ENCODE measurements at places on chromosomes 2 and 18.

DNA sequence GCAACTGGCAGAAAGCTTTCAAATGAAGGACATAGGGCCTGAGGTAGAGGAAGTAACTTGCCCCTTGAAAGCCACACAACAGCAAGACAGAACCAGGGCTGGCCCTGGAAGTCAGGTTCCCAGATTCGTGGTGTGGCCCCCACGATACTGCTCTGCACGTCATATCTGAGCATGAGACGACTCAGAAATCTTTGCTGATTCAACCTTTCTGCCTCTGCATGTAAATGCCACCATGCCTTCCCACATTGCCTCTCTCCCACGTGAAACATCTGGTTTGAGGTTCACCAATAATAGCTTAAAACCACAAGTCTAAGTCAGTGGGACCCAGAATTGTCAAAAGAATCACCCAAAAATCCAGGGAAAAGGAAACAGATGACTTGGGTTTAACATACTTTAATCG lies 214.0 kb upstream of the TRIB2 start:
- no peak for DNase-seq

DNA sequence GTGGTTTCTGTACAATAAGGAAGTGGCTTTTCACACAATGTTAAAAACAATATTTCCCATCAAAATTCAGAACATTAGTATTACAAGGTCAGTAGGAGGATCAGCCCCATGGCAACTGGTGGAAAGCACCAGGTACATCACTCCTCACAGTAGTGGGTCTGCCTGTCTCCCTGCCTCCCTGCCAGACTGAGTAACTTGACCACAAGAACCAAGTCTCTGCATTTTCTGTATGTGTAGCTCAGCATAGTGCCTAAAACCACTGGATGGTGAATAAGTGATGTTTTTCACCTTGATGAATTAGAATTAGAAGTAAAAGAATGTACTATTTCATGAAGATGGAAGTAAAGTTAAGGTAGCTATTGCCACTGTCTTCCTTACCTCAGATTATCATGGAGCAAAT lies 4.1 kb upstream of the WDR7 start:
- no peak for DNase-seq

GRCh38 chr2:166957686-166958085 lies 69.4 kb downstream of the XIRP2 start:
- DNase-seq = no peak

- DNase-seq = no peak
Measured at GRCh38 chr18:21406116-21406515, 164.1 kb downstream of the GREB1L start.

DNA sequence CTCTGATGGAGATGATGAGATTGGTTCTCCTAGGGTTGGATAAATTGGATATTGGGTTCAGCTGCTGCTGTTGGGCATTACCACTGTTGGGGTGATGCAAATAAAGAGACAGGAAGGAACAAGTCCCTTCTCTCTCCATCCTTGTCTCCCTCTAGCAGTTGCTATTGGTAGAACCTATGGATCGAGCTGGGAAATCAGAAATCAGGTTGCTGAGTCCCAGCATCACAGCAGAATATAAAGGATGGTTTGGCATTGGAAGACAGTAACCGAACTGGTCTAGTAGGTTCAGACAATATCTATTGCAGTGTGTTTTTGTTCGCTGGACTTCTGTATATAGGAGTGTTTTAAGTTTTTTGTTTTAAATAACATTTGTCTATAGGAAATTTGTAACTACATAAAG lies 8.1 kb downstream of the WDR43 start:
- no peak for DNase-seq

- DNase-seq = no peak
Measured at GRCh38 chr2:33425161-33425560, 51.3 kb upstream of the RASGRP3 start.

DNA sequence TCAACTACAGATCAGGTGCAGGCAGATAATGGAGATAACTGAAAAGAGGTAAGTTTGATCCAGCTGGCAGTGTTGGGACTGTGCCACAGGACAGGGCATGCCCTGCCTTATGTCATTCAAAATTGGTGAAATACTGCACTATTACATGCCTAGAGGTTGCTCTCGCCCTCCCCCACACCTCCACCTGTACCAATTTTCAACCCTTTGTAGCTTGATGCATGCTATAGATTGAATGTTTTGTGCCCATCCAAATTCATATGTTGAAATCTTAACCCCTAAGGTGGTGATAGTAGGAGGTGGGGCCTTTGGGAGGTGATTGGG lies 72.1 kb upstream of the LYPD6B start:
- no peak for DNase-seq

DNA sequence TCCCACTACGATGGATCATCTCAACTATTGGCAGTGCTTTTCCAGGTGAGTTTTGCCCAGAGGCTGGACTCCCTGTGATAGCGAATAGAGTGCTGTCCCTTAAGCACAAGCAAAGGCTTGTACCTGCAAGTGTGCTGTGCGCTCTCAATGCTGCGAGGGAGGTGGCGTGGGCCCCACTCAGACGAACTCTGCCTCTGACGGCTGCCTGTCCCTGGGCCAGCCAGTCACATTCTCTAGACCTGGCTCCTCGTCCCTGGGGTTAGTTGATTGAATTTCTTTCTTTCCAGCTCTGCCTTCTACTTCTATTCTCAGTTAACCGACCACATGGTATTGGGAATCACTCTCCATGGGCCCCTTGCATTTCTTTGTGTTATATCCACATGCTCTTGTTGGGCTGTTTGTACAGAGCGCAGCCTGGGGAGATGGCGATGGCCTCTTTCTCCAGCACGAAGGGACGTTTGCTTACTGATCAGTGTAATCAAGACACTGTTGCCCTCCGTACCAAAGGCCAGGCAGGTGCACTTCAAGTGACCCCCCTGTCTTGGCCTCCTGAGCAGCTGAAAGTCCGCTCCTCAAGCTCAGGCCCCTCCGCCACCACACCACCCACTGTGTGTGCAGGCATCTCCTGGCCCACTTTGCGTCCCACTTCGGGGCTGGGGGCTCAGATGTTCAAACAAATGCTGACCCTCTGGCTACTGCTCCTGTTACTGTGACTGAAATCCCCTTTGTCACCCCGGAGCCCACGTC lies 151.3 kb downstream of the ZNF236 start:
- DNase-seq = no peak

DNA sequence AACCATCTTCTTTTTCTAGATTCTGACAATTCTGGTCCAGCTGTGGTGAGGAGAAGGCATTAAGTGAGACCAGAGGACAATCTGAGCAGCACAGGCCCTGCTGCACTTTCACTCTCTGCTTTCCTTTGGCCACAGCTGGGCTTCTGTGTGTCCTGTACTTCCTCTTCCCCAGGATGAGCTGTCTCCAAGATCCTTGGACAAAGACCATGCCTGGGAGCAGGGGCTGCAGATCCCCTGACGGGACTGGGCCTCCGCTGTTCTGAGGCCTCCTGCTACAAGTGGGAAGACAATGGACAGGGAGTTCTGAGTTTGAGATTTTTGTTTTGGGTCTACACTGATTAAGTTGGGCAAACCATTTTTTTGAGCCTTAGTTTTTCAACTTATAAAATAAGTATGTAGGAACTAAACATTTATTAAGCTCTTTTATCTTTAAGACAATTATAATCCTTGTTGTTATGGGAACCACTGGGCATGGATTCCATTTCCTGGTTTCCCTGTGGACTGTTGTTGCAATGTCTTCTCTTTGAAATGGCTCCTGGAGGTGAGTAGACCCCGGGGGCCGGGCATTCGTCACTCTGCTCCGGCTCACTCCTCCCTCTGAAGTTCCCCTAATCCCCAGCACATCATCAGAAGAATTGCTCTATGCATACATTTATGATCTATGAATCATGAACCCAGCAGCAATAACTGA lies 266.6 kb downstream of the ACTR3 start:
- DNase-seq = no peak

DNA sequence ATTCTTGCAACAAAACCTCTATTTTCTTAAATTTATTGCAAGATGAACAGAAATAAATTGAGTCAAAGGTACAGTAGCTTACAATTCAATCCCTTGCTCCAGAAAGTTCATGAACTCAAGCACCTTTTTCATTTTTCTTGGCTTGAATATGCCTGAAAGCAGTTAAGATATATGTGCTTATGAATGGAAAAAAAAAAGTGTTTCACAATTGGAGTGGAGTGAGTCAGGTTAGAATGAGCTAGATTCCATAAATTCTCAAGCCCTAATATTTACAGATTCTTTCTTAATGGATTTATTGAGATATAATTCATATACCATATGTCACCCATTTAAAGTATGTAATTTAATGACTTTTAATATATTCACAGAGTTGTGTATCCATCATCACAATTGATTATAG lies 39.6 kb upstream of the NEMP2 start:
- no peak for DNase-seq

GRCh38 chr2:34003795-34004194 lies 404.7 kb upstream of the FAM98A start:
- DNase-seq = no peak

- DNase-seq = no peak
Measured at GRCh38 chr2:80700961-80701360, 396.4 kb upstream of the LRRTM1 start.

DNA sequence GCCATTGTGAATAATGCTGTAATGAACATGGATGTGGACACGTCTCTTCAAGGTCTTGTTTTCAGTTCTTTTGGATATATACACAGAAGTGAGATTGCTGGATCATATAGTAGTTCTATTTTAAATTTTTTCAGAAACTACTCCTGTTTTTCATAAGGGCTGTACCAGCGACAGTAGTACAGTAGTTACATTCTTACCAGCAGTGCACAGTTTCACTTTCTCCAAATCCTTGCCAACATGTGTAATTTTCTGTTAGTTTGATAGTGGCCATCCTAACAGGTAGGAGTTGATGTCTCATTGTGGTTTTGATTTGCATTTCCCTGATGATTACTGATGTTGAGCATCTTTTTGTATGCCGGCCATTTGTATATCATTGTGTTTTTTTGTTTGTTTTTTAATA lies 81.7 kb downstream of the EPC2 start:
- no peak for DNase-seq

GRCh38 chr2:53473236-53473635 lies 294.4 kb upstream of the CHAC2 start:
- DNase-seq = no peak

- no peak for DNase-seq
Measured at GRCh38 chr2:163601377-163601776, 134.4 kb downstream of the FIGN start.

GRCh38 chr2:126700677-126701076 lies 44.7 kb downstream of the GYPC start:
- DNase-seq = no peak

- DNase-seq = no peak
Measured at GRCh38 chr2:9405636-9406035, 17.7 kb downstream of the ITGB1BP1 start.

DNA sequence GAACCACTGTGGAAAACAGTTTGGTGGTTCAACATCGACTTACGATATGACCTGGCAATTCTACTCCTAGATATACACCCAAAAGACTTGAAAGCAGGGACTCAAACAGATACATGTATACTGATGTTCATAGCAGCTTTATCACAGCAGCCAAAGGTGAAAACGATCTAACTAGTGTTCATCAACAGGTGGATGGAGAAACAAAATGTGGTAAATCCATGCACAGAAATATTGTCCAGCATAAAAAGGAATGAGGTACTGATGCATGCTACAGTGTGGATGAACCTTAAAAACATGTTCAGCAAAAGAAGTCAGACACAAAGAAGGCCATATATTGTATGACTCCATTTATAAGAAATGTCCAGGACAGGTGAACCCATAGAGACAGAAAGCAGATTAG lies 36.3 kb downstream of the MRO start:
- no peak for DNase-seq

DNA sequence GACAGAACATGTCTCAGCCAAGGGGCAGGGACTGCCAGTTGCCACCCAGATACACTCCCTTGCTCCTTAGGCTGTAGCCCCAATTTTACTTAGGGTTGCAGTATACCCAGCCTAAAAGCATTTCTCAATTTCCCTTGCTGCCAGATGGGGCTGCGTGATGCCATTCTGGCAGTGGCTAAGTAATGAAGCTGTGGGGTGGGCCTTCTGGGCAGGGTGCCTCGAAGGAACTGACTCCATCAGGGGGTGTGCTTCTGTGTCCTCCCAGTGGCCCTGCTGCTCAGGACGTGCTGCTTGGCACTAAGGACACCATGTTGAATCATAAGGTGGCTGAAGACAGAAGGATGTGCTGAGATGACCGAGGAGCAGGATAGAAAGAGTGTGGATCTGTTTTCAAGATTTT lies 74.2 kb downstream of the VWA3B start:
- DNase-seq = no peak

- DNase-seq = no peak
Measured at GRCh38 chr2:37457401-37457901, 113.0 kb downstream of the QPCT start.

- DNase-seq = peak; percentile 54
Measured at GRCh38 chr2:191894681-191895147, 47.8 kb upstream of the CAVIN2 start.

DNA sequence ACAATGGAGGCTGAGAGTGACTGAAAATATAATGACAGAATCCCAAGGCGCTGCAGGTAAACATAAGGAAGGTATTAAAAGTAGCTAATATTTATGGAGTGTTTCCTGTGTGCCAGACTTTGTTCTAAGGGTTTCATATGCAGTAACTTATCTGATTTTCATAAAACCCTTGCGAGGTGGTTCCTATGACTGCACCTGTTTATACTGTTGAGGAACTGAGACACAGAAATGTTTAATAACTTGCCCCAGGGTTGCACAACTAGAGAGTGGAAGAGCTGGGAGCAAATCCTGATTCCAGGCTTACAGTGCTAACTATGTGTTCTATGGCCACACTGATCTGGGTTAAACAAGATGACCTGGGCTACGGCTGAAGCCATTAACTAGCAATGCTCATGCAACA lies 2.4 kb downstream of the SP110 start:
- no peak for DNase-seq

- DNase-seq = no peak
Measured at GRCh38 chr2:11685906-11686470, 16.0 kb upstream of the NTSR2 start.

DNA sequence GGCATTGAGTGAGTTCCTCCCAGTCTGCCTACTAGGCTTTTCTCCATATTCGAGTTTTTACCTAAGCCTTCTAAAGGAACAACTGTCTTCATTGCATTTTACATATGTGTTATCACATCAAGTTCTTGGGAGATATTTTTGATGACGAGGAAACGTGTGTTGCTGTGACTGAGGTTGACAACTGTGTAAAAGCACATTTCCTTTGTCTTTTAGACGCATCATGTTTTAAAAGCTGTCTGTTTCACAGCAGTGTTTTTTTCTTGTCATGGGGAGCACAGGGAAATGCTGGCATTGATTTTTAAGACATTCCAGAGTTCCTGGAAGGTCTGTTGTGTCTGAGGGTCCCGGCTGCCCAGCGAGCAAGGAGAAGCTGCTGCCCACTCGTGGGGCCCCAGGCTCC lies 381.8 kb downstream of the DCDC2C start:
- DNase-seq = no peak

DNA sequence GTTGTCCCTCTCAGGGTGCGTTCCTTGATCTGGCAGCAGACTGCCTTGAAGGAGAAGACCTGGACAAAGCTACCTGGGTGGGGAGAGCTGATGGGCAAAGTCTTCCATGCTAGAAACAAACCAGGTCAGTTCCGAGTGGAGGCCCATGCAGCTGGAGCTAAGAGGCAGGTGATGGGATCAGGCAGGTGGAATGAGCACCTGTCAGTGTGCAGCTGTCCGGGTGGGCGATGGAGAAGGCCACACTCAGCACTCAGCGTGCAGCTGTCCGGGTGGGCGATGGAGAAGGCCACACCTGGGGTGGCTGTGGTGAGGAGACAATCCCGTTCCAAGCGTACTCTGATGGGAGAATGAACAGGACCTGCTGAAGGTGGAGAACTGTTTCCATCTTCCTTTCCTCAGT lies 237.3 kb upstream of the MYT1L start:
- DNase-seq = no peak

All from amniotic stem cell (primary cell).